Psoas muscle (tissue), 8 donors: ENCODE measurements at places on chromosomes 6 and 20.

- DNase-seq = no peak
Observed at GRCh38 chr6:149860834-149861602, 3.1 kb downstream of the LRP11 start.

DNA sequence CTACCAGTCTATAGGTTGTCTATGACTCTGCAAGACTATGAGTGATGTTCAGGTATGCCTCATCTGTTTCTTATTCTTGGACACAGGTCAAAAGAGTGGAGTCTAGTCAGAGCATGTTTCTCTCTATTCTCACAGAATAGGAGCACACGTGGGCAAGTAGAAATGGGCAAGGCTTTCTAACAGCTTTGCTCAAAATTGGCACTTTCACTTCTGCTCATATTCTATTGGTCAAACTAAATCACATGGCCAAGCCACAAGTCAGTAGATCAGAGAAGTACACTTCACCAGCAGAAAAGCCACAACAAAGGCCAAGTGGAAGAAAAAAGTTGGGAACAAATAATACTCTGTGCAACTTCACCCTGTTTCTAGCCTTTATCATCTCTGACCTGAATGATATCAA is 354.5 kb upstream of the SYNCRIP start:
- no peak for DNase-seq

DNA sequence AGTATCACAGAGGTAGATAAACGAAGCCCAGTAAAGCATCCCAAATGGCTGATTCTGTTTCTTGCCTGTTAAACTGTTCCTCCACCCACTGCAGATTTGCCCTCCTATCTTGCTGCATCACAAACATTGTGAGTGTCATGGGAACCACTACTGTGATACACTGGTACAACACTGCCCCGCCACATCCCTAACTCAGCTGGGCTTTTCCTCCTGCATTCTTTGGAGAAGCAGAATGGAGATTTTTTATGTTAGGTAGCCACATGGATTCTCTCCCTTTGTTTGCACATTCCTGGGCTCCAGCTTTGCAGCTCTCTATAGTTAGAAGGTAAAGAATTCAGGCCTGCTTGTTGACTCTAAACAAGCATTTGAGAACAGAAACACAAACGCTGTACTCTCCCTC is 234.1 kb downstream of the TMEM242 start:
- DNase-seq = no peak

- DNase-seq = no peak
Observed at GRCh38 chr6:583116-583515, 73.8 kb downstream of the HUS1B start.

GRCh38 chr20:41094353-41095055 is 42.8 kb upstream of the PLCG1 start:
- no peak for DNase-seq

GRCh38 chr20:38812182-38812581 is 6.7 kb downstream of the PPP1R16B start:
- no peak for DNase-seq

DNA sequence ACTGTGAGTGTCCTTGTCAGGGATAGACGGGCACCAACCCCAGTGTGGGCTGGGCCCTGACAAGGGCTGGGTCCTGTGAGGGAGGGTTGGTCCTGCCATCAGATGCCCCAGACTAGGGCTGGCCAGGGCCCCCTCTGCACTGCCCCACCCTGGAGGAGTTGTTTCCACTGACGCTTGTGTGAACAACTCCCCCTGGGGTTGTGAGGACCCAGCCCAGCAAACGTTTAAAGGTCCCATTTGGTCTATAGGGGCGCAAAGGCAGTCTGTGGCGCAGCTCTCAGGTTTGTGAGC is 104.1 kb downstream of the BMP7 start:
- DNase-seq = no peak

- DNase-seq = no peak
Observed at GRCh38 chr6:105220186-105220585, 40.4 kb upstream of the POPDC3 start.

DNA sequence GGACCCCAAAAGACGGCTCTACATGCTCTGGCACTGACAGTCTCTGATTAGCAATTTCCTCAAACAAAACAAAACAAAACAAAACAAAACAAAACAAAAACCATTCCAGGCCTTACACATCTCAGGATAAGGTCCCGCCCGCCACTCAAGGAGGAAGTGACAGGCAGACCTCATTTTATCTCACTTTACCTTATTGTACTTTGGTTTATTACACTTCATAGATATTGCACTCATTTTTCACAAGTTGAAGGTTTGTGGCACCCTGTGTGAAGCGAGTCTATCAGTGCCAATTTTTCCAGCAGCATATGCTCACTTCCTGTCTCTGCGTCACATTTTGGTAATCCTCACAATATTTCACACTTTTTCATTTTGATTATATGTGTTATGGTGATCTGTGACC is 15.2 kb downstream of the ZBP1 start:
- DNase-seq = no peak

DNA sequence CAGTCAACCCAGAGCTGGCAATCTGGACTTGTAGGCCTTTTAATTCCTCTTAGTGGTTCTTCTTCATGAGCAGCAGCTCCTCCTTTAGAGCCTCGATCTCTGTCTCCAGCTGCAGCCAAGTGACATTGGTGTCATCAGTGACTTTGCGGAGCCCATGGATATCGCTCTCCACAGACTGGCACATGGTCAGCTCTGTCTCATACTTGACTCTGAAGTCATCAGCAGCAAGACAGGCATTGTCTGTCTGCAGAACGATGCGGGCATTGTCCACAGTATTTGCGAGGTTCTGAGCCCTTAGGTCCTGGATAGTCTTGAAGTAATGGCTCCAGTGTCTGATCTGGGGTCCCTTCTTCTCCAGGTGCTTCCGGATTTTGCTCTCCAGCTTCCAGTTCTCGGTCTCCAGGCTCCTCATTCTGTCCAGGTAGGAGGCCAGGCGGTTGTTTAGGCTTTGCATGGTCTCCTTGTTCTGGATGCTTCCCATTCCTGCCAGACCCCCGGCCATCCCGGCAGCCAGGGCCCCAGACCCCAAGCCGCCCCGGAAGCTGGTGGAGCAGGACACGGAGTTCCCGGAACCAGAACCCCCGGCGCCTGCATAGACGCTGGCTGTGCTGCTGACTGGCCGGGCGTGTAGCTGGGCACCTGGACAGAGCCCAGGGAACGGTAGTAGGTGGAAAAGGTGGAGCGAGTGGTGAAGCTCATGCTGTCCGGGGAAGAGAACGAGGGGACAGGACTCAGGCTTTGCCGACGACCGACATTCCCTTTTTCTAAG is 15.1 kb downstream of the RFPL4B start:
- no peak for DNase-seq

GRCh38 chr6:87623248-87623647 is 33.3 kb downstream of the ORC3 start:
- no peak for DNase-seq

- DNase-seq = no peak
Observed at GRCh38 chr20:51084593-51085377, 61.9 kb upstream of the KCNG1 start.
